ENCODE measurements at places on chromosomes 7 and 10.

GRCh38 chr10:33734393-33735155, 400.1 kb upstream of the NRP1 start:
- DNase-seq, result no peak

GRCh38 chr7:14071045-14071444, 81.6 kb upstream of the ETV1 start:
- no peak for DNase-seq

DNA sequence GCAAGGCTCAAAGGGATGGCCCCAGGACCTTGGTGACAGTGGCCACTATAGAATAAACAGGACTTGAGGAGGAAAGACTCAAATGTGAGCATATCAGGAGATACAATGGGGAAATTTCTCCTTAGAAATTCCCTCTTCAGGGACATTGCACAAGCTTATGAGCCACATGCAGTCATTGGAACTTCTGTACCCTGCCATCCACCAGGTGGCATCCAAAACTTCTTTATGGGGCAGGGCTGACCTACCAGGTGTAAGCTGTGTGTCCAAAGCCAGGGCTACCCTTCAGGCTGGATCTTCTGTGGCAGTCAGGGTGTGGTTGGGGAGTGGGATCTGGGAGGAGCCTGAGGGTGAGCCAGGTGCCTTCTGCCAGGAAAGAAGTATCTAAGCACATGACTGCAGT, 36.6 kb upstream of the LRRC18 start:
- no peak for DNase-seq

GRCh38 chr10:32995751-32996150, 37.7 kb upstream of the ITGB1 start:
- no peak for DNase-seq

DNA sequence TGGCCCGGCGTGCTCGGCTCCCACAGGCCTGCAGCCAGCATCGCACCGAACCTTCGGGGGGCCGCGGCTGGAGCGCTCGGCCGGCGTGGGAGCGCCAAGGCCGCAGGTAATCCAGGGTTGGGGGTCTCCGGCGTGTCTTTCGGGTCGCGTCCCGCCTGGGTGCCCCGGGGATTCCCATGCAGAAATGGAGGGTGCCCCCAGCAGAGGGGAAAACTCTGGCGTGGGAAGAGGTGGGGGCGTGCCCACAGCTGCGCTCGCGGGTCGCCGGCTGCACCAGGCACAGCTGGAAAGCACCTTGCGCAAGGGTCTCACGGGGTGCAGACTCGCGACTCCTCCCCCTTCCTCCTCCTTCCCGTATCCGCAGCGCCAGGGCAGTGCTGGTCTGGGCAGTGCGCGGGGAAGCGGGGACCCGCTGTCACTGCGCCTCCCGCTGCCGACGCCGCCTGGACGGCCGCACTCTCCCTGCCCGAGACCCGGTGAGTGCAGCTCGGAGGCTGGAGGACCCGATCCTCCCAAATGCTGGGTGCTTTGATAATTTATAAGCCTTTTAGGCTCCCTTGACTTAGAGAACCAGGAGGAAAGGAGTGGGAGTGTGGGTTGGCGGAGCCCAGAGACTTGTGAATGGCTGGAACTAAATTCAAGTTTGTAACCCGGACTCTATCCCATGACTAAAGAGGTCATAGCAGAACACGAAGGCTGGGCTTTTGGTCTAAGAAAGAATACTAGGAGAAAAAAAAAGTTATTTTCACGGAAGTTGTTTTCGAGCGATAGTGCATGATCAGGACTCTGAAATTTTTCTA, 489 bp downstream of the MAP3K8 start:
- no peak for DNase-seq

DNA sequence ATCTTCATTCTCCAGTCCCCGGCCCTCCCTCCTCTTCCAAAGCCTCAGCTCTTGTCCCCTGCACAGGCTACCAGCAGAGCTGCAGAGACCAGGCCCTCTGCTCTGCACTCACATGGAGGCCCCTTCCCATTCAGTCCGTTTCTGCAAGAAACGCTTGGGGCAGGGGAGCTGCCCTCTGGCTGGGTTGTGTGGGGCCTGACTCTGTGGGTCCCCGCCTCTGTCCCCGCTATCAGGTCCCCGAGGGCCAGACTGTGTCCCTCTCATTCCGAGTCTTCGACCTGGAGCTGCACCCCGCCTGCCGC, 1.5 kb downstream of the PCOLCE start:
- no peak for DNase-seq

- no peak for DNase-seq
Measured at GRCh38 chr10:71584902-71585563, 134.5 kb downstream of the C10orf105 start.

GRCh38 chr7:108486291-108486966, 30.2 kb upstream of the NRCAM start:
- no peak for DNase-seq

DNA sequence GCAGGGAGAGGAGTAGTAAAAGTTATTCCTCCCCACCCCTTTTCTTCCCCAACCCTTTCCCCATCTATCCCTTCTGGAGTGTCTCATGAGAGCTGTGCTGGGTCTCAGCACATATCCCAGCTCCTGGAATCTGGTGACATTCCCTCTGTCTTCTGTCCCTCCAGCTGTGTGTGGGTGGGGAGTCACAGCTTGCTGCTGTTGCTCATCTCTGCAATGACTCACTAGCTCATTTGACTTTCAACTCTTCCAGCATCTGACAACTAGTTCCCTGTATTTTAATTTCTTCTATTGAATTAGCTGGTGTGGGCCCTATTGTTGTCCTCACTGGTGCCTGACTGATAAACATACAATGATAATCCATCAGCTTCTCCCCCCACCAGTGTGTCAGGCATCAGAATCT, 198.9 kb upstream of the AUTS2 start:
- no peak for DNase-seq

DNA sequence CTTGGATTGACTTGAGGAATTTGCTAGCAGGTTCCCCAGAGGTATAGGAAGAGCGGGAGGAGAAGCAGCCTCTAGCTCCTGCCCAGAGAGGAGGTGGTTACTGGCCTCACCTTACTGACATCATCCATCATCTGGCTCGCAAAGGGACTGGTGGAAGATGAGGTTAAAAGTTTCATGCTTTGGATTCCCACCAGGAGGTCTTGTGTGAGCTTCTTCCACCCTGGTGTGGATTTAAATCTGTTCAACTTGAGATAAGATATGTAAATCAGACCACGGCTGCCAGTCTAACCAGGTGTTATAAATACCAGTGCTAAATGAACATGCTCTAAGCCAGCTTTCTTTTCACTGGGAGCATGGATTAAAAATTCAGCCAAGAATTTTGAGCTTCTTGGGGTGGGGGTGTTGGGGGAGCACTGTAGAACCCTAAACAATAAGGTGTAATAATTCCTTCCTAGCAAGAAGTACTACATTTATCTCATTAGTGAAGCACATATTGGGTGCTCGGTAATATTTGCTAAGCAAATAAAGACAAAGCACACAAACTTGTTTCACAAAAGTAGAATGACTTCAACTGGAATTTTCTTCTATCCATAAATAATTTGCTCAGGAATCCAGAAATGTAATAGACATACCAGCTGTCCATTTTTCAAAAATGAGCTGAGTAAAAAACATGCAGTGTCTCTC, 7.8 kb downstream of the PROSER2 start:
- DNase-seq, result no peak

DNA sequence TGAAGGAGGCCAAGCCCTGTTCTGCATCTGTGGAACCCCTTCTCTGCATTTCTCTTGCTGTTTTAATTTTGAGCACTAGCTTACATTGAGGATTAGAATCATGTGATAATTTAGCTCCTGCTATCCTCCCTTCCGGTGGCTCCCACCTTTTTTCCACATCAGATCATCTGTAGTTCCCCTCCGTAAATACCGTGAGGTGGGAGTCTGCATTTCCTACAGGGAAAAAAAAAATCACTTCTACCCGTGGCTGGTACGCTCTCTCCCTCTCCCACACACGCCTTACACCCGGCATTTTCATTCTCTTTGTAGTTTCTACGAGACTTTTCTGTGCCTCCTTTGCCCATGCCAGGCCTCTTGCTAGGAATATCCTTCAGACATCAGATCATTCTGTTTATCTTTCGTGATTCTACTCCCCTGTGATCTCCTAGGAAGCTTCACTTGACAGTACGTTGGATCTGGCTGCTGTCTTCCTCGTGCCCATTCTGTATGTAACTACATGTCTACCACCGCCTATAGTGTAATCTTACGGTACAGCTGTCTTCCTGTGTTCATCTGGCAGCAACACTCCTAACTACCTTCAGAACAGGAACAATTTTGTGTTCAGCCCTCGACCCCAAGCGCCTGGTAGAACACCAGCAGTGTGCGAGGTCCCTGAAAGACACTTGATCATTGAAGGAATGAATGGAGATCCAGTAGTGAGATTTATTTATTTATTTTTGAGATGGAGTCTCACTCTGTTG, 41.7 kb upstream of the OCM start:
- no peak for DNase-seq

GRCh38 chr10:49187950-49188761, at the start of gene TMEM273:
TSS of gene TMEM273 (minus strand) at chr10:49188391. CDS start at chr10:49188336, 55 bp downstream.
- no peak for DNase-seq

DNA sequence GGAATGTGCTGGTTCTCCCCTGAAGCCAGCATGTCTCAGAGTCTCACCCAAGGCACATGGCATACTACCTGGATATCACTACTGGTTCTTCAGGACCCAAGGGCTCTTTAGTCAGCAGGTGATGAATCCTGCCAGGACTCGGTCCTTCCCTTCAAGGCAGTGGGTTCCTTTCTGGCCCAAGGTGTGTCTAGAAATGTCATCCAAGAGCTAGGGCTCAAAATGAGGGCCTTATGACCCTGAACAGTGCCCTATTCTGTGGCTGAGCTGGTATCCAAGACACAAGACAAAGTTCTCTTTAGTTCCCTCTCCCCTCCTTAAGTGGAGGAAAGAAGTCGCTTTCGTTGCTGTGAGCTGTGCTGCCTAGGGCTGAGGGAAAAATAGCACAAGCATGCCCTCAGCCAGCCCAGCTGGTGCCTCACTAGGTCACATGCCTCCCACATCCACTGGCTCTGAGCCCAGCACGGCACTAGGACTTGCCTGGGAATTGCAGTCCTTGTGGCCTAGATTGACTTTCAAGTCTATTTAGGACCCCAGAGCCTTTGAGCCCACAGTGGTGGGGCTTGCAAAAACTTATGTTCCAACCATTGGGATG, 106.0 kb downstream of the BMS1 start:
- no peak for DNase-seq

- DNase-seq, result no peak
Measured at GRCh38 chr10:74754381-74754821, 72.0 kb upstream of the KAT6B start.

GRCh38 chr7:80445351-80445750, 66.5 kb downstream of the GNAT3 start:
- DNase-seq, result no peak

- DNase-seq, result no peak
Measured at GRCh38 chr7:19030281-19030680, 87.2 kb downstream of the TWIST1 start.

DNA sequence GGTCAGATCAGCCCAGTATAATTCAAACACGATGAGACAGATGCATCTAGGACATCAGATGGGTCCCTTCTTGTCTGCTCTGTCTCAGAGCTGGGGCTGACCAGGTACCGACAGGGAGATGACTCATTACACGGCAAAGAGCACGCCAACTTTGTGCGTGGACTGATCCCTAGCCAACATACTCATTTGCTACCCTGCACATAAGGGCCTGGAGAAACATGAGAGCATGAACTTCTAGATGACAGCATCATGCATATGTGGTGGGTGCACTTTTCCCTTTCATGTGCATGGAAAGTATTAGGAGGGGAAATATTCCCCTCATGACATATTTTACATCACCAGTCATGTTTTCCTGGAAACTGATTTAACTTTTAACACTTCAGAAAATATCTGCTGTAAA, 35.1 kb upstream of the NPVF start:
- DNase-seq, result no peak

DNA sequence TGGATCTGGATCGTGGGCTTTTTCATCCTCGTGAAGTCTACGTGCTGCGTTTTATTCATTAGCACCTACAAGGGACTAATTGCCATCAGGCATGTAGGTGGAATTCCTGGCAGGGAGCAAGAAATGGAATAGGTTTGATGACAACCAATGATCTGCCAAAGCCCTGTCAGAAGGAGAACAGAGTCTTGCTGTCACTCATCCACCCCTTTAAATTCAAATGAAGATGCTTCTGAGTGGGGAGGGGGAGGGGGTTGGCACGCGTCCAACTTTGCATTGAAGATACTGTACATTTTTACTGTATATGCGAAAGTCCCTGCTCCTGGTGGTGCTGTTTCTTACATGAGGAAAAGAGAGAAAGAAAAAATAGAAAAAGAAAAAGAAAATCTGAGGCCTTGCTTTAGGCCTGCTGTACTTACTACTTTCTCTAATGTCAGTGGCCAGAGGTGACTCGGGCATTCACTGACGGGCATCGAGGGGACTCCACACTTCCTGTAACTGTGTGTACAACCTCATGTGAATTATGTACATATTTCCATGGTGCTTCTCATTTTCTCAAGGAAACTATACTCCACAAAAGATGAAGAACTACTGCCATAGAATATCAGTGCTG, 569.1 kb downstream of the INHBA start:
- DNase-seq, result no peak

- DNase-seq, result no peak
Measured at GRCh38 chr10:71383972-71384687, 12.6 kb upstream of the CDH23 start.

DNA sequence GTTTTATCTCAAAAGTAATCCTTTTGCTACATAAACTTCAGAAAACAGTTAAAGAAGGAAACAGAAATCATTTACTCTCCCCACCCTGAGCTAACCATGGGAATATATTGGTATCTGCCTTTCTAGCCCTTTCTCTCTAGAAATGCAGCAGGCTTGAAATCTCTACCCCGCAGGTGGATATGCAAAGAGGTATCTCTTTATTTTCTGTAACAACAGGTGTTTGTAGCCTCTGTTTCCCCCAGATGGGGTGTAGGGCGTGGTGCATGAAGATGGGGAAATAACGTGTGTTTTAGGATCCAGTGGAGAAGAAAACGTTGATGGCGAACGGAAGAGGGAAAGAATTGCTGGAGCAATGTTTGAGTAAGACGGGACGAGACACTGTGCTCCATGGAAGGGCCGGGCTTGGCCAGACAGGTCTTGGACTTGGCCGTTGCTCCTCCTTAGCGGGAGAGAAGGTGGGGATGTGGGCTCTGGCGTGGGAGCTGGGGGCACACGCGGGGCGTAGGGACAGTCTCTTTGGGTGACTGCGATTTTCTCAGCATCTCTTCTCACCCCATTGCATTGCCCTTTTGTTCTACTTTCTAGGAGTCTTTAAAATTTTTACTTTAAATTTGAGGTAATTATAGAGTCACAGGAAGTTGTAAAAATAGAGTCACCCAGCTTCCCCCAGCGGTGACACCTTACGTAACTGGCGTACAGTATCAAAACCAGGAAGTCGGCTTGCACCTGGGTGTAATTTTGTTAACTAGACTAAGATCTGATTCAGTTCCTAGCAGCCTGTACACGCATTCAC, 82.9 kb downstream of the ELFN1 start:
- DNase-seq, result no peak

DNA sequence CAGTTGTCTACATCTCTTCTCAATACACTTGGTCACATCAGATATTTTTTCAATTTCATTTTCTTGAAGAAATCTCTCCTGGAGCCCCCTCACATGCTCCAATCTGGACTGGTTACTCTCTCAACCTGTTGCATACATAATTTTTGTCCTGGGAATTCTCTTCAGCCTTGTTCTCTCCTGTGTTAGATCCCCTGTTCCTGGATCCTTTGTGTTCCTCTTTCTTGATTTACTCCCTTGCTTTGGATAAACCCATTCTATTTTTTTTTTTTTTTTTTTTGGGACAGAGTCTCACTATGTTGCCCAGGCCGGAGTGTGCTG, 45.6 kb downstream of the SCD start:
- DNase-seq, result no peak

All from right renal cortex interstitium (tissue), 3 donors.